ENCODE measurements at places on chromosomes 13 and 19.

GRCh38 chr13:41019011-41019487 is at the start of gene ELF1:
Gene ELF1, minus strand, starts transcription at chr13:41019316. Its CDS starts 37,262 bp downstream, at chr13:40982054.
- no peak for DNase-seq

- no peak for DNase-seq
Observed at GRCh38 chr13:64477146-64477545, 2753.0 kb downstream of the PCDH9 start.

- DNase-seq: no peak
Observed at GRCh38 chr19:18298601-18299000, 17.2 kb upstream of the JUND start.

- DNase-seq: no peak
Observed at GRCh38 chr19:45954156-45954555, 19.5 kb downstream of the NOVA2 start.

DNA sequence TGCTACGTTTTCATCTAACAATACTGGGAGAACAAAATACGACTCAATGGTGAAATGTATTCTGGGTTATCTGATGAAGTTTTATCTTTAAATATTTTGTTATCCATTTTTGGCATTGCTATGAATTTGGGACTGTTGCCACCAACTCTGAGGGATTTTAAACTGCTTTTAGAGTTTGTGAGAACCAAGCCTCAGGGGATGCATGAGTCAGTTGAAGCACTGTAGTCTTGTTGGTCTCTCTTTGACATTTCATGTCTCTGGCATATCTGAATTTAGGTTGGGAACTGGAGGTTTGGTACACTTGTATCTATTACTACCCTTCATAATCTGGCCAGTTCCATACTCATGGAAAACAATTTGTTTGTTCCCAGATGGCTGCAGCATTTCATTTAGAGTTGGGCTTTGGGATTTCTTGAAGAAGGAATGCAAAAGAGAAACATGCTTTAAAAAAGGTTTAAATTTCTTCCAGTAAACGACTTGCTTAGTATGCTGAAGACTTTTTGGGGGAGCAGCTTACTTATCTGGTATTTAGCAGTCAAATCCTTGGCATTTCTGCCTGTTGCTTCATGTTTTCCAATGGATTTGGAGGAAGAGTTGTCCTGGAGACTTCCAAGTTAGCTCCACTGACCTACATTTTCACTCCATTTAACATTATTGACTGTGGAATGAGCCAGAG is 28.9 kb downstream of the ARHGEF7 start:
- no peak for DNase-seq

DNA sequence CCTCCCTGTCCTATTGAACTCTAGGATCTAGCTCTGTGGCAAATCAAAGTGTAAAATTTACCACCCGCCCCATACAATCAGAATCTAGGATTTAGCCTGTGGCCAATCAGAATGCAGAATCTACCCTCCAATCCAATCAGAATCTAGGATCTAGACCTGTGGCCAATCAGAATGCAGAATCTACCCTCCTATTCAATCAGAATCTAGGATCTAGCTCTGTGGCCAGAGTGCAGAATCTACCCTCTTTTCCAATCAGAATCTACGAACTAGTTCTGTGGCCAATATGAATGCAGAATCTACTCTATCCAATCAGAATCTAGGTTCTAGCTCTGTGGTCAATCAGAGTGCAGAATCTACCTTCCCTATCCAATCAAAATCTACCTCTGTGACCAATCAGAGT is 25.8 kb downstream of the PRKD2 start:
- DNase-seq: no peak

DNA sequence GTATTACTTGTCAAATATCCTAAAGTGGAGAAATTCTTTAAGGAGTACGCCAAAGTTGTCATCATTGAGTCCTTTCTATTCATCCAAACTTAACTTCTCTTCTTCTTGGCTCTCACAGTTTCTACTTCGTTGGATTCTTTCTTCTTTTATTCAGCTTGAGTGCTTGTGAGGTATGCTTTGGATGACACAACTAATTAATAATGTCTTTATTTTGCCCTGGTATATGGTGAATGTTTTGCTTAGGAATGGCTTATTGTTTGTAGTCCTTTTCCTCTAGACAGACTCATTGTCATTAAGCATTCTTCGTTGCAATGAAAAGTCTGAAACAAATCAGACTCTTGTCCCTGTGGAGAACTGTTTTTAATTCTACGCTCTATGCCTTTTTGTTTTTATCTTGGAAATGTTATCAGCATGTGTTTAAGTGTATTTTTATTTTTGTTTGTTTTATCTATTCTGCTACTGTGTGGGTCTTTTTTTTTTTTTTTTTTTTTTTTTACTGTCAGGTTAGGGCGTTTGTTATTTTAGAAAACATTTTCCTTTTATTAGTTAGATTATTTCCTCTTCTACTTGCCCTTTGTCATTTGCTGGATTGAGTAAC is 471.5 kb downstream of the GPC6 start:
- DNase-seq: no peak

GRCh38 chr19:49626226-49626625 is 13.7 kb downstream of the RRAS start:
- no peak for DNase-seq

- peak; percentile 77 for DNase-seq
Observed at GRCh38 chr13:78160793-78161192, 242.2 kb upstream of the EDNRB start.

- DNase-seq: no peak
Observed at GRCh38 chr13:105814902-105815250, 720.6 kb downstream of the EFNB2 start.

- no peak for DNase-seq
Observed at GRCh38 chr19:30228835-30229524, 143.2 kb upstream of the ZNF536 start.

DNA sequence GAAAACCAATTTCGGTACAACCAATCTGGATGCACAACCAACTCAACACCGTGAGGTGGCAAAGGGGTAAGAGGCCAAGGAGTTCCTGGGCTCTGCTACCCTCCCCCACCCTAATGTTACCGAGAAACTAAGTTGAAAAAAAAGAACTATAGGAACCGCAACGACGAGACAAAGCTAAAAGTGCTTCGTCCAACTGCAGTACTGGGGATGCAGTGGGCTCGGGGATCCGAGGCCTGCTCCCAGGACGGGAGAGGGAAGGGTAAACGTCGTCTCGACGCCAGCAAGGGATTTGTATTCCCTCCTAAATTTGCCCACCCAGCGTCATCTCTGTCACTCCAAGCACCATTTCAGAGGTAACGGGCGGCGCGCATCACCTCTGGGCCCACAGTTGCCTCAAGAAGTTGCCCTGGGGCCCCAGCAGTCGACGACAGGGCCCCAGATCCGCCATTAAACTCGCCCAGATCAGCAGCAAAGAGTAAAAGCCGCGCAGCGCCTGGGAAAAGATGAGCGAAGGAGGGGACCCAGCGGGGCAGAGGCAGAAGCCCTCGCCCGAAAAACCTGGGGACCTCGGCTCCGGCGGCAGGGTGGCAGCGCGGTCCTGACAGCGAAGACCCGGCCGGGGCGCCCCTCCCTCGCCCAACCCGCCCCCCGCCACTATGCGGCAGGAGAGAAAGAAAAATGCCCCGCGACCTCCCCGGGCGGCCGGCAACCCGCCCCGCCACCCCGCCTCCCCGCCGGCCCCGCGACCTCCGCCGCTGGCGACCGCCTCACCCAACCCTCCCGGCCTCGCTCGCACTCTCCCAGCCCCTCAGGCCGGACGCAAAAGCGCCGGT is 752 bp downstream of the ZMYM5 start:
- DNase-seq: no peak

- DNase-seq: no peak
Observed at GRCh38 chr13:31441800-31442510, 242.2 kb downstream of the B3GLCT start.

DNA sequence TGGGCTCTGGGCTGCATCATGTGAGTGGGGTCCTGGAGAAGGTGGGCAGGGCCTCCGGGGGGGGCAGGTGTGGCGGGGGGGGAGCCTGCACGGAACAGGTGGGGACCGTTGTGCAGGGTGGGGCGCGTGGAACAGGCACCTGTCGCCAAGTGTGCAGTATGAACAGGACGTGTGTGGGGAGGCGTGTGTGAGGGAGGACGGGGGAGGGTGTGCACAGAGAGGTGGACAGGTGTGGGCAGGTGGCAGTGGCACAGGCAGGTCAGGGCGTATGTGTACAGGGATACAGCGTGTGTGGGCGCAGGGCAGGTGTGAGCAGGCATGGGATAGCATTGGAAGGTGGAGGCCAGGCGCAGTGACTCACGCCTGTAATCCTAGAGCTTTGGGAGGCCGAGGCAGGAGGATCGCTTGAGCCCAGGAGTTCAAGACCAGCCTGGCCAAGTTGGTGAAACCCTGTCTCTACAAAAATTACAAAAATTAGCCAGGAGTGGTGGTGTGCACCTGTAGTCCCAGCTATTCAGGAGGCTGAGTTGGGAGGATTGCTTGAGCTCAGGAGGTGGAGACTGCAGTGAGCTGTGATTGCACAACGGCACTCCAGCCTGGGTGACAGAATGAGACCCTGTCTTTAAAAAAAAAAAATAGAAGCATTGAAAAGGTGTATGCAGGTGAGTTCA is 3.2 kb downstream of the PLK5 start:
- DNase-seq: no peak

DNA sequence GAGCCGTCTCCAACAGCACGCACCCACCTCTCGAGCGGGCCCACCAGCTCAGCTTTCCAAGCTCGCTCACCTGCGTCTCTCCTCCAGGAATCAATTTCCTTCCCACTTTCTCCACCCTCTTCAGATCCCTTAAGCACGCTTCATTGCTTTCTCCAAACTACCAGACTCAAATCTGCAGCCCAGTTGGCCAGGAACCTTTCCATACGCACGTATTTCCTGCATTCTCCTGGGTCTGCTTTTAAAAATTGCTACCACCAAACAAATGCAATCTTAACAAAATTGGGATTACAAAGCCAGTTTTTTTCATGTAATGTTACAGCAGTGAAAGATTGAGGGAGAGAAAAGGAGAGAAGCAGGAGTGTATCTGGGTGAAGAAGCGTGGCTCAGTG is 1.5 kb downstream of the ENOX1 start:
- DNase-seq: no peak

DNA sequence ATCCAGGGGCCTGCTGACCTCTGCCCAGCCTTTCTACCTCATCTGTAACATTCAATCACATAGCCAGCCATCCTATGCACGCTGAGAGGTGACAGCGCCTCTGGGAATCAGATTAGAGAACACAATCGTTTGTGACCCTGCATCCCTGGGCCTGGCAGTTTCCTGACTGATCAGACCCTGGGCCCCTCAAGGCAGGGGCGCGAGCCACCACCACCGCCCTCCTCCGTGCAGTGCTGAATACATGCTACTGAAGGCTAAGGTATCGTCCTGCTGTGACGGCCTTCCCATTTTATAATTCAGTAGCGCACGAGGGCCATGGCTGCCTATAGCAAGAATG is 1.3 kb downstream of the TMTC4 start:
- DNase-seq: no peak

DNA sequence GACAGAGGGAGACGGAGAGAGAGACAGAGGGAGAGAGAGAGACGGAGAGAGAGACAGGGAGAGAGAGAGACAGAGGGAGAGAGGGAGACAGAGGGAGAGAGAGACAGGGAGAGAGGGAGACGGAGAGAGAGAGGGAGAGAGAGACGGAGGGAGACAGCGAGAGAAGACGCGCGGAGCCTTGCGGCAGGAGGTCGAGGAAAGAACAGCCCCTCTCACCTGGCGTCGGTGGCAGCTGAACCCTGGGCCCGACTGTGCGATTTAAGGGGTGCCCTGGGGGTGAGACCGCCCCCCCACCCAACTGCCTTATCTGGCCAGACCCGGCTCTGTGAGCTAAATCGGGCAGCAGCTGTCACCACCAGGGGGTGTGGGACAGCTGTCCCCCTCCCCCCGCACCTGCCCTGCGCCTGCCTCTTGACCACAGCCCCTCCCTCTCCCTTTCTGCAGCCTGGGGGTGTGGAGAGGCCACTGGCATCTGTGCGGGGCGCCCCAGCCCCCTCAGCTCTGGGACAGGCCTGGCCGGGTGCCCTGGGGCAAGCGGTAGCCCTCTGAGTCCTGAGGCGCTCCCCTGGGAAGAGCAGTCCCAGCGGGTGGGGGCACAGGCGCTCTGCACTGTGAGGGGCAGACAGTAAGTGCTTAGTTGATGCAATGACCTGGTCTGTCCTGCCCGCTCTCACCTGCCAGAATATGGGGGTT is 10.8 kb downstream of the JOSD2 start:
- no peak for DNase-seq

- DNase-seq: no peak
Observed at GRCh38 chr19:27709496-27709895, 1503.5 kb downstream of the UQCRFS1 start.

DNA sequence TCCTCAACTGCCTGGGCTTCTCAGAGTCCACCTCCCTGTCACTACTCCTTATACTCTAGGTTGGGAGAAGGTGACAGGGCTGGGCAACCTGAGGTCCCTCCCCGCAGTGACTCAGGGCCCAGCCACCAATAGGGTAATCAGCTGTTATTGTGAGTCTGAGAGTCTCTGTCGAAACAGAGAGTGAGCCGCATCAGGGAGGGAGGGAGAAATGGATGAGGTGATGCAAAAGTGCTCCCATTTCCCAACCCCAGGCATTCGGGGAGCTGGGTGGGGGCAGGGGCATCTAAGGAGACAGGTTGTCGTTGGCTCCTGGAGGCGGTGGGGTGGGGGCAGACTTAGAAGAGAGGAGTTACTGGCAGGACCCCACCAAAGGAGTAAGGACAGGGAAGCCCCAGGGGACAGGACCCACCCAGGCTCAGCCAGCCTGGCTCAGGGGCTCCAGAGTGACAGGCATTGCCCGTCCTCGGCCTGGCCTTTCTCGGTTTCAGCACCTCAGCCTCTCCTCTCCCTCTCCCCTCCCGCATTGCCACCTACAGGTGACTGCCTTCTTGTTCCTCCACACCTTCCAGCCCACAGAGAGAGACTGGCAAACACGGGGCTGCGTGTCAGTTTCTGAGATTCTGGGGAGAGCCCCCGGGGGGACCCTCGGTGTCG is at the start of gene DMKN:
Gene DMKN, minus strand, starts transcription at position 22 of the 654 bp plus-strand sequence. CDS start 174 bp downstream, outside the sequence.
- no peak for DNase-seq

DNA sequence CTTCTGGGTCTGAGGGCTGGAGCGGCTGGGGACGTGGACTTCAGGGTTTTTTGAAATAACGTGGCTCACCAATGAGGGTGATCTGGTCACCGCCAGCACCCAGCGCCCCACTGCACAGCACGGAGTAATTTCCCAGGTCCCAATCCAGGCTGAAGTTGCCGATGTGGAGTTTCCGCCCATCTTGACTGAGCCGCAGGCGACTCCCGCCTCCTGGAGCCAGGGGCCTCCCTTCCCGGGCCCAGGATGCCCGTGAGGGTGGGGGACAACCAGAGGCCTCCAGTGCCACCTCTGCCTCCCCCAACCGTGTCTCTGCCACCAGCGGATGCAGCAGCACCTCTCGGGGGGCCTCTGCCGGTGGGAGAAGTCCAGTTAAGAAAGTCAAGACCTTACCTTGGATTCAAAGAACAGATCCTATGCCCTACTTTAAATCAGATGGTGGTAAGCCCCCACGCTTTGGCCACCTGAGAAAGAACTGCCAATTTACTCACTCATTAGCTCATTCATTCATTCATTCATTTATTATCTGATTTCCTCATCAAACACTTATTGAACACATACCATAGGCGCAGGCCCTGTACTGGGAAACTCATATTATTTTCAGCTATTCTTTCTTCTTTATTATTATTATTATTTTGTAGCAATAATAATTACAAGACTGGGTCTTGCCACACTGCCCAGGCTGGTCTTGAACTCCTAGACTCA is 3.9 kb downstream of the VSIG10L start:
- no peak for DNase-seq
